Activated T-cell treated with anti-CD3 and anti-CD28 coated beads for 48 hours (primary cell): ENCODE measurements at places on chromosomes 3 and 15.

DNA sequence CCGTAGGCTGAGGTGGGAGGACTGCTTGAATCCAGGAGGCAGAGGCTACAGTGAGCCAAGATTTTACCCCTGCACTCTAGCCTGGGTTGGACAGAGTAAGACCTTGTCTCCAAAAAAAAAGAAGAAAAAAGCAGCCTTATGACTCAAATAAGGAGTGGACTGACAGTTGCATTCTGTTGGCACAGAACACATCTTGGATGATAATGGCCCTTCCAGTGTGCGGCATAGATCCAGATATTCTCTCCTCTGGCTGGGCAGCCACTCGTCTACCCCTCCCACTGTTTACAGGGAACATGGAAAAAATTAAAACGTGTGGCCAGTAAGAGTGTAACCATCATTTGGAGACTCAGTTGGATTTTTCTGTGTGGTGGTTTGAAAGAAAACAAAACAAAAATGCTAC lies 118.6 kb upstream of the RNF7 start:
- no peak for DNase-seq

DNA sequence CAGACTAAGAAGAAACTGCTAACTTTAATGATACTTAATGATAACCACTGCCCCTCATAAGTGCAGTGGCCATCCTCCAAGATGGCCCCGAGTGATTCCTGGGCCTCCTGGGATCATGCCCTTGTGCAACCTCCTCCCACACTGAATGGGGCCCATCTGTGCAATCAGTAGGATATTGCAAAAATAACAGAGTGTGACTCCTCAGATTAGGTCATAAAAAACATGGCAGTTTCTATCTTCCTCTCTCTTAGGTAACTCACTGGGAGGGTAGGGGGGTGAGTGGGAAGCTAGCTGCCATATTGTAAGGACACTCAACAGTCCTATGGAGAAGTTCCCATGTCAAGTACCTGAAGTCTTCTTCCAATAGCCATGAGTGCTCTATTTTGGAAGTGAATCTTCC lies 173.0 kb downstream of the SHQ1 start:
- DNase-seq = no peak

- DNase-seq = no peak
Measured at GRCh38 chr3:166283840-166284239, 446.6 kb upstream of the BCHE start.

DNA sequence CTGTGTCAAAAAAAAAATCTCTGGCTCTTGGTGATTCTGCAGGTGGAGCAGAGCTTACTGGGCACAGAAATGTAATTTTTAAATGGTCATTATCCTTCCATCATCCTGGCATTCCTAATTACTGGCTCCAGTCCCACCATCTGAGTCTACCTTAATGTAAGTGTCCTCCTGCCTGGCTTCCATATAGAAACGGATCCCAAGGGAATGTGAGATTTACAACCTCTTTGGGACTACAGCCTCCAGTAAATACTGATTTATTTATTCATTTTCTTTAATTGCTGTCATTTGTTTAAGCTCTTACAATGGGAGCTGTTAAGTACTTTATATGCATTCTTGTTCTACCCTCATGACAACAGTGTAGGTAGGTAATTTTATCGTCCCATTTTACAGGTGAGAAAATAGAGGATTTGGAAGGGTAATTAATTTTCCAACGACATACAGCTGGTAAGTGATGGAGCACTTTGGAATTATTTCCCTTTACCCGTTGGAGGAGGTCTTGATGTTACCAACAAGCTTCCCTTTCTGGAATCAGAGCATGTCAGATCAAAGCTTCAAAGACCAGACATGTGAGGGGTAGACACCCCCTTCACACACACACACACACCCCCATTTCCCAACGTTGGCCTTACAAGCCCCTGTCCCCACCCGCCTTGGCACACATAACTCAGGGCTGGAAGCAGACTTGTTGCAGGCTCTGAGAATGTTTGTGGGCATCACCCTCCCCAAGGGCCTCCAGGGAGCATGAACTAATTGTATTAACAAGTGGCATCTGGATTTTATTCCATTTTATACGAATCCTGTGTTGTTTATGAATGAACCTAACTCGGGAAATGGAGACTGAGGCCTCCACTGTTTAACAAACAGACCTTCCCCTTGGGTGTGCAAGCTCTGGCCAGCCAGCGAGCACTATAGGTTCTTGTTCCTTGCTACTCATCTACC lies 116.9 kb downstream of the ALDH1A2 start:
- DNase-seq = no peak

- no peak for DNase-seq
Measured at GRCh38 chr3:138578961-138579574, 15.0 kb downstream of the CEP70 start.

DNA sequence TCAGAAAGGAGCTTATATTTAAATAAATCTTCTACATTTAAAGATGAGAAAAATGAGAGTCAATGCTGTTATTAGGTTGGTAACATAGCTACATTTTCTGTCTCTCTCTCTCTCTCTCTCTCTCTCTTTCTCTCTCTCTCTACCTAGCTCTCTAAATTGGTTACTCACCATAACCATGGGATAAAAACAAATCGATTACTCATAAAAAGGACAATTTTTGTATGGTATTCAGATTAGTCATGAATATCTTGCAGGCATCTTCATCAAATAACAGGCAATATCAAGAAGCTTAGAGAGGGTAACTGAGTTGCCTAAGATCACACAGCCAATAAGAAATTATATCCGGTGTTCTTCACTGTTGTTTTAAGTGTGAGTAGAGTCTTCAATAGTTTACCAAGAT lies 81.8 kb upstream of the ALCAM start:
- no peak for DNase-seq
